Endothelial cell (in vitro differentiated cells): ENCODE measurements at places on chromosomes 11 and 22.

DNA sequence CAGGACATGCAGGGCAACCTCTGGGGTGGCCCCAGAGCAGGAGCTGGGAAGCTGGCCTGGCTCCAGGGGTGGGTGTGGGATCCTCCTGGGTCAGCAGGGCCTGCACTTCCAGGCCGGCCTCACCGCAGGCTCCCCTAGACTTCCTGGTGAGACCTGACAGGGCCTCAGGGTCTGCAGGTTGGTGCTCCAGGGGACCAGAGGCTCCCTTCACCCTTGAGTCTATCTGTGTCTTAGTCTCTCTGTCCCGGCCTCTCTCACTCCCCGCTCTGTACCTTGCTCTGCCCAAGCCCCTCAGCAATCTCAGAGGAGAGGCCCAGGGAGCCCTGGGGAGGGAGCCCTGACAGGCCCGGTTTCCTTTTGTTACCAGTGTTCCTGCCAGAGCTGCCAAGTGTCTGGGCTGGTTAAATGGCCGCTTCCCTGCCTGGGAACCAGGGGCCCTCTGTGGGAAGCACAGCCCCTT lies 13.9 kb downstream of the CD82 start:
- DNase-seq = no peak
- peaks cover 5% of the 10 kb centered on the region for H3K36me3 ChIP-seq
- H3K27ac ChIP-seq = no peak overlapping the region

GRCh38 chr11:44977493-44977984 lies 26.9 kb upstream of the TP53I11 start:
- no peak overlapping the region for H3K27ac ChIP-seq
- peak overlapping the region; percentile 22 for H3K4me3 ChIP-seq
- DNase-seq = peak; percentile 34
- peaks cover 5% of the 10 kb centered on the region for H3K36me3 ChIP-seq
- H3K27me3 ChIP-seq = peaks cover 13% of the 10 kb centered on the region

GRCh38 chr11:88849368-88849767 lies 216.4 kb downstream of the GRM5 start:
- H3K27ac ChIP-seq = no peak overlapping the region
- H3K27me3 ChIP-seq = no peaks in the 10 kb centered on the region
- DNase-seq = no peak
- H3K4me3 ChIP-seq = no peak overlapping the region
- no peaks in the 10 kb centered on the region for H3K36me3 ChIP-seq

GRCh38 chr11:102932678-102933077 lies 22.9 kb downstream of the MMP13 start:
- no peaks in the 10 kb centered on the region for H3K36me3 ChIP-seq
- H3K4me1 ChIP-seq = no peaks in the 10 kb centered on the region
- peaks cover 2% of the 10 kb centered on the region for H3K27me3 ChIP-seq
- no peak for DNase-seq
- H3K27ac ChIP-seq = no peak overlapping the region
- H3K4me3 ChIP-seq = no peak overlapping the region

GRCh38 chr11:130671801-130672700 lies 223.6 kb downstream of the ADAMTS15 start:
- no peak overlapping the region for H3K27ac ChIP-seq
- no peak for DNase-seq
- peaks cover 2% of the 10 kb centered on the region for H3K27me3 ChIP-seq

GRCh38 chr22:50007057-50007511 lies 5.5 kb downstream of the IL17REL start:
- no peak overlapping the region for H3K27ac ChIP-seq
- H3K36me3 ChIP-seq = peaks cover 3% of the 10 kb centered on the region
- peaks cover 13% of the 10 kb centered on the region for H3K27me3 ChIP-seq
- peaks cover 6% of the 10 kb centered on the region for H3K4me1 ChIP-seq
- no peak overlapping the region for H3K4me3 ChIP-seq

GRCh38 chr11:104163100-104164027 lies 583 bp downstream of the PDGFD start:
- peaks cover 23% of the 10 kb centered on the region for H3K4me1 ChIP-seq
- H3K4me3 ChIP-seq = peak overlapping the region; percentile 97
- no peaks in the 10 kb centered on the region for H3K36me3 ChIP-seq
- peak; percentile 43 for DNase-seq
- no peak overlapping the region for H3K27ac ChIP-seq

- DNase-seq = no peak
- H3K27me3 ChIP-seq = no peaks in the 10 kb centered on the region
- H3K4me1 ChIP-seq = peaks cover 5% of the 10 kb centered on the region
- no peak overlapping the region for H3K4me3 ChIP-seq
These were observed 248.9 kb upstream of the NARS2 start for GRCh38 chr11:78823588-78823987.

- no peak for DNase-seq
- H3K27ac ChIP-seq = no peak overlapping the region
- H3K4me3 ChIP-seq = no peak overlapping the region
- peaks cover 9% of the 10 kb centered on the region for H3K36me3 ChIP-seq
These were observed 5.5 kb downstream of the ACRV1 start for GRCh38 chr11:125675196-125675595.

DNA sequence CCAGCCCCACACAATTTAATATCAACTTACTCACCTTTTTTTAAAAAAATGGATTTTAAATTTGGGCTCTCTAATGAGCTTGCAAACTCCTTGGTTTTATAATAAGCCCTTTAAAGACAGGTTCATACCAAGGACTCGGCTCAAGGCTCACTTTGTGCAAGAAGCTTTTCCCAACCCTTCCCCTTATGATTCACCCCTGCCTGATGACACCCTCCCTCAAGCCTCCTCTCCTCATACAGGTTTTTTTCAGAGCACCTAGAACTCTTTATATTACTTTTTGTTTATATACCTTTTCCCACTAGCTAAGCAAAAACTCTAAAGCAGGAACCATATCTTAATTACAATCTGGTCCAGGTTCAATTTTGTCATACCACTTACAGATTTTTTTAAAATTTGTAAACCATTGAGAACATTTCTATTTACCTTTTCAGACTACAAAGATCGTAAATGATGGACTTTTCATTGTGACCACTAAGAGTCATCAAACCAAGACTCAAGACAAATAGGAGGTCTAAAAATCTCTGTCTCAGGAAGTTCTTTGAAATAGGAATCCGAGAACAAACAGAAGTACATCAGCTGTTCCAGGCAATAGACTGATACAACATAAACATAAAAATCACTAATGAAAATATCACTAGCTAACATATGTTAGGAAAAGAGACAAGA lies 13.1 kb upstream of the EXPH5 start:
- no peak for DNase-seq
- no peaks in the 10 kb centered on the region for H3K27me3 ChIP-seq
- no peak overlapping the region for H3K27ac ChIP-seq
- no peaks in the 10 kb centered on the region for H3K36me3 ChIP-seq

GRCh38 chr11:128174465-128175291 lies 412.7 kb downstream of the ETS1 start:
- no peaks in the 10 kb centered on the region for H3K36me3 ChIP-seq
- peak overlapping the region; percentile 61 for H3K27ac ChIP-seq
- peaks cover 1% of the 10 kb centered on the region for H3K27me3 ChIP-seq
- peaks cover 20% of the 10 kb centered on the region for H3K4me1 ChIP-seq

DNA sequence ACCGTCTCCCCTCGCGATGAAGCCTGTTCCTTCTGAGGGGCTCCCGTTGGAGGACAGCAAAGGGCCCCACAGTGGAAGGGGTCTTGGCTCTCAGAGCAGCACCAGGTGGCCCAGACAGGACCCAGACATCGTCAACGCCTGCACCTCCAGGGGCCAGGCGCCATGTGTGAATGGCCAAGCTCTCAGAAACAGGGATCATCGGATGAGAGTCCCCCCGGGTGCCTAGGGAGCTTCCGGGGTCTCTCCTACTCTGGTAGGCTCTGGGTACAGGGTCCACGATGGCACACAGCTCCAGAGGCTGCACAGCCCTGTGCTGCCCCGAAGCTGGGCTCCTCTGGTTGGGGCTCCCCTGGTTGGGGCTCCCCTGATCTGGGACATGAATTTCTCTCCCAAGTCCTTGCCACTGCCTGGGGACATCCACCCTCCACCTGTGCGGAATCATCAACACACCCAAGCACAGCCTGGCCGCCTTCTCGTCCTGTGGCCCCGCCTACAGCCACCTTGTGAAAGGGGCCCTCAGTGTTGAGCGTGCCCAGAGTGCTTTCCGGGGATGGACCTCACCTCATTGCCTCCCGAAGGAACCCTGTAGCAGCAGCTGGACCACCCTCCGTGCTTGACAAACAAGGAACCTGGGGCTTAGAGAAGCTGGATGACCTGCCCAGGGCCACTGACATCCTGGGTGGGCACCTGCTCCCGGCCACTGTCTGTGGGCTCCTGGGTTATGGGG lies 929.0 kb downstream of the BRD1 start:
- H3K27me3 ChIP-seq = peaks cover 7% of the 10 kb centered on the region
- no peak overlapping the region for H3K4me3 ChIP-seq
- H3K27ac ChIP-seq = no peak overlapping the region

- H3K4me1 ChIP-seq = no peaks in the 10 kb centered on the region
- H3K36me3 ChIP-seq = no peaks in the 10 kb centered on the region
- no peak overlapping the region for H3K27ac ChIP-seq
- peaks cover 3% of the 10 kb centered on the region for H3K27me3 ChIP-seq
- no peak overlapping the region for H3K4me3 ChIP-seq
These were observed 484.0 kb downstream of the OPCML start for GRCh38 chr11:133048270-133048669.

GRCh38 chr11:124942466-124943253 lies 6.8 kb upstream of the HEPACAM start:
- no peak overlapping the region for H3K4me3 ChIP-seq
- no peak overlapping the region for H3K27ac ChIP-seq
- no peak for DNase-seq

GRCh38 chr11:126173257-126173656 lies 38.2 kb downstream of the RPUSD4 start:
- H3K4me1 ChIP-seq = no peaks in the 10 kb centered on the region
- DNase-seq = no peak
- no peak overlapping the region for H3K4me3 ChIP-seq
- H3K27me3 ChIP-seq = peaks cover 4% of the 10 kb centered on the region

DNA sequence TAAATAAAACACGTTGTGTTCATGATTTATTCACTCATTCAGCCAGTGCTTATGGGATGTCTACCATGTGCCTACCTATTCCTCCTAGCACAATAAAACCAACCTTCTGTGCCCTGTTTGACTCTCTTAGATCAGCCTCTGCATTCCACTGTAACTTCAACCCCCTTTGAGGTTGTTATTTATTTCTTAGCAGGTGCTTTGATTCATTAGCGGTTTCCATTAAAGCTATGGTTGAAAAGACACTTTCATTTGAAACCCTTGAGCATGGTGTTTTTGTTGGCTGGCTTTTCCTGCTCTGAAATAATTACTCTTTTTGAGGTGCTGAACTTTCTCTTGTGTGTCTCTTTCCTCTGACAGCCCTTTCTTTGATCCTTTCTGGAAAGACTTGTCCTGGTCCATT lies 570.6 kb upstream of the LARGE1 start:
- no peaks in the 10 kb centered on the region for H3K4me1 ChIP-seq
- peaks cover 3% of the 10 kb centered on the region for H3K36me3 ChIP-seq
- H3K27ac ChIP-seq = no peak overlapping the region

DNA sequence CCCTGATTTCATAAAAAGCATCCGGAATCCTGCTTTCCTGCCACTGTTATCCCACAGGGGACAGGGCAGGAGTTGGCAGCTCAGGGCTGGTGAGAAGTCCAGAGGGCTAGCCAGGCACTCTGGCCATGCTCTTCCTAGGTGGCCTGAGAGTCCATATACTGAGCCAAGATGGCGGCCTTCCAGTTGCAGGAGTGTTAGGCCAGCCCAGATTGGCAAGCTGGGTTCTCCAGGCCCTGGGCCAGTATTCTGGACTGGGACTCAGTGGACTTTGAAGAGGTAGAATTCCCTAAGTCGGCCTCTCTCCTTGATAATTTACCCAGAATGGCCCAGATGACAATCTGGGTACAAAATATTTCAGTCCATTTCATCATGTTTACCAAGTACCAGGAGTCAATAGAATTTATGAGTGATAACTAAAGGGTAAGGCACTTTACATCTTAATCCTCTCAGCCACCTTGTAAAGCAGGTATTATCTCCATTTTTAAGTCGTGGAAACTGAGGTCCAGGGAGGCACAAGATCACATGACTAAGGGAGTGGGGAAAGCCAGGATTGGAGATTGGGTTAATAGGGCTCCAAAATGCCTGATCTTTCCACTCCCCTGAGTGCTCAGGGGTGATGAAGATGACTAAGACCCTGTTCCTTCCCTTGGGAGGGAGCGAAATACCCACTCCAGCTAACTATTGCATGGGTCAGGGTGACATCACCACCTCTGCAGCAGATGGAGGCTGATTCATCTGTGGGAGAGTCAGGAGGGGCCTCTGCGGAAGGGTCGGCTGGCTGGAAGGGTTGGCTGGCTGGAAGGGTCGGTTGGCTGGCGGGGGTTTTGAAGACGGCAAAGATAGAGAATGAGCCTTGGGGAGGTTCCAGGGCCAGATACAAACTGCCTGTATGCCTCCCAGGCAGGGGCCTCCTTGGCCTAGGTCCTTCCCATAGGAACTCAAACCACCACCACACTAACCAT lies 1.2 kb upstream of the MICALL1 start:
- peak overlapping the region; percentile 79 for H3K27ac ChIP-seq
- no peak for DNase-seq
- H3K4me3 ChIP-seq = peak overlapping the region; percentile 82
- H3K27me3 ChIP-seq = peaks cover 9% of the 10 kb centered on the region
- peaks cover 42% of the 10 kb centered on the region for H3K4me1 ChIP-seq

GRCh38 chr11:4090258-4090657 lies 4.3 kb upstream of the RRM1 start:
- peaks cover 32% of the 10 kb centered on the region for H3K36me3 ChIP-seq
- peak overlapping the region; percentile 40 for H3K4me3 ChIP-seq
- DNase-seq = no peak
- H3K27me3 ChIP-seq = peaks cover 5% of the 10 kb centered on the region

GRCh38 chr11:46497498-46497897 lies 96.3 kb downstream of the AMBRA1 start:
- H3K27me3 ChIP-seq = no peaks in the 10 kb centered on the region
- no peak for DNase-seq
- peaks cover 6% of the 10 kb centered on the region for H3K36me3 ChIP-seq
- no peak overlapping the region for H3K4me3 ChIP-seq
- H3K27ac ChIP-seq = no peak overlapping the region

DNA sequence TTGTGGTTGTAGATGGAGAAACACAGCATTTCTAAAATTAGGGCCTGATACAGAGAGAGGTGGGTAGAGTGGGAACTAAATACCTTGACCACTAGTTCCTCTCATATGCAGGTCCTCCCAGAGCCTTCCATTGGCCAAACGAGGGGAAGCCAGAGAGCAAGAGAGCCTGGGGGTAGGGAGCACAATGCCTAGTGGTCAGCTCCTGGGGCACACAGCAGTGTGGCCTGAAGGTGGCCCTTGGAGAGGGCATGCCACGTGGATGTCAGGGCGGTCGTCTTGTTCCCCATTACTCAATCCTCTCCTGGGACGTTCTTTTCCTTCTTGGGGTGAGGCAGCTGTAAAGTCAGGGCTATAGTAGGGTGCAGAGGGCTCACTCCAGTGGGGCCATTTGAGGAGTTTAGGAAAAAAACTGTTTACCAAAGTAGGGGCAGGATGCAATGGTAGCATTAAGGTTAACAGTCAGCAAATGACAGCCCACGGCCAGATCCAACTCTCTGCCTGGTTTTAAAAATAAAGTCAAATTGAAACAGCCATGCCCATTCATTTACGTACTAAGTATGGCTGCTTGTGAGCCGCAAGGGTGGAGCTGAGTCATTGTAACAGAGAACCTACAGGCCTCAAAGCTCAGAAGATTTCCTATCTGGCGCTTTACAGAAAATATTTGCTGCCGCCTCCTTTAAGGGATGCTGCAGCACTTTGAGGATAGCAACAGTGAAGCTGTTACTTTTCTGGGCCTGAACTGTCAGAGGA lies 7.6 kb downstream of the MYO18B start:
- H3K27ac ChIP-seq = no peak overlapping the region
- peaks cover 7% of the 10 kb centered on the region for H3K27me3 ChIP-seq
- H3K36me3 ChIP-seq = no peaks in the 10 kb centered on the region
- no peaks in the 10 kb centered on the region for H3K4me1 ChIP-seq
- no peak for DNase-seq

GRCh38 chr11:126707498-126707897 lies 293.1 kb downstream of the KIRREL3 start:
- H3K27ac ChIP-seq = no peak overlapping the region
- peaks cover 2% of the 10 kb centered on the region for H3K27me3 ChIP-seq
- peaks cover 6% of the 10 kb centered on the region for H3K4me1 ChIP-seq
- no peak for DNase-seq
- no peak overlapping the region for H3K4me3 ChIP-seq
